ENCODE measurements at places on chromosomes 4 and X.

DNA sequence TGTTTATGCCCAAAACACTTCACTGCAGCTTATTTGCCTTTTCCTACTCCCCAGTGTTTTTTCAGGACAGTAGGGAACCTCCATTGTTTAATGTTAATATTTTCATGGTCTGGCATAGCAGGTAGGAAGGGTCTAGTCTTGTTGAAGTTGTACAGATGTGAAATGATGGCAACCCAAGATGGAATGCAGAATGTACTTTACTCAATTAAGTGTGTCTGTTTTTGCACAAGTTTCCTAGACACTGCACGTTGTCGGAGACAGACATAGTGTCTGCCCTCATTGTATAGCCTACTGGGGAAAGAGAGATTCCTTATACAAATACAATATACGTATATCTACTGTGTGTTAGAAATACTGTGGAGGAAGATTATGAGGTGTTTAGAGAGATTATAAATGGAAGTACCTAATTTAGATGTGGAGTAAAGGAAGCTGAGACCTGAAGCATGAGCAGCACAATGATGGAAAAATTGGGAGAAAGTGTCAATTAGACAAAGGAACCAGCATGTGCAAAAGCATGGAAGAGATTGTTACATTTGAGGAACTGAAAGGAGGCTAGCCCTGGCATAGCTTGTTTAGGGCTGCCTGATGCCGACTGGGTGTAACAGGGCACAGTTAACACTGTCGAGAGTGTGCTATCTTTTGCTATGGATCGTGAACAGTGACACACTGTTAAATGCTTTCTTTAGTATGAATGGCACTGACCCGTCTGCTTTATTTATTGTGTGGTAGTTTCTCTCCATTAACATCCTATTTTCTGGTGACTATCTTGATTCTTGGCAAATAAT, 18.4 kb downstream of the CPEB2 start:
- no peak for DNase-seq

- DNase-seq, result no peak
Measured at GRCh38 chr4:187075514-187075913, 351.9 kb upstream of the FAT1 start.

- no peak for DNase-seq
Measured at GRCh38 chr4:85784947-85785346, 310.0 kb downstream of the ARHGAP24 start.

DNA sequence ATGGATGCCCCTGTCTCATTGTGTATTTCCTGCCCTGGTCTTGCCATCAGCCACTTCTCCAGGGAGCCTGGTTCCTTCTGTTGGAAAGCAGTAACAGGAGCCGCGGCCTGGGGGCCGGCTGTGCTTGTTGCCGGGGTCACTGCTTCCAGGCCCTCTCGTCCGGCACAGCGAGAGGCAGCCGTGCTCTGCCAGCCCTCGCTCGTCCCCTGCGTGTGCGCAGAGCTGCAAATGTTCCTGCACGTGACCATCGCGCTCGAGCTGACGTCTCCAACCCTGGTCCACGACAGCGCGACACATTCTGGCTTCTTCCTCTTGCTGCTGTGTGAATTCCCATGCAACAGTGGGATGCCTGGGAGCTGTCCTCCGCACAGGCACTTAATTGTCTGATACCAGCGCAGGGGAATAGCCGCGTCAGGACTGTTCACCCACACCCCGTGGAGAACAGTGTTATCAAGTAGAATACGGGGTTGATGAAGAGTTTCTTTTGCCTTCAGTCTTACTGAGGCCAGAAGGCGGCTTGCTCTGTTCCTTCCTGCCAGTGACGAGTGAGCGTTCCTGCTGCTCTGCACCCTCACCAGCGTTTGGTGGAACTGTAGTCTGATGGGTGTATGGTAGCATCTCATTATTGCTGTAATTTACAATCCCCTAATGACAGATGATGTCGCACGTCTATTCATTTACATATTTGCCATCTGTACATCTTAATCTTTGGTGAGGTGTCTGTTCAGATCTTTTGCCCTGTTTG, 12.3 kb downstream of the PDE6B start:
- DNase-seq, result no peak

GRCh38 chrX:105063743-105064142, 156.8 kb downstream of the TEX13A start:
- DNase-seq, result no peak

DNA sequence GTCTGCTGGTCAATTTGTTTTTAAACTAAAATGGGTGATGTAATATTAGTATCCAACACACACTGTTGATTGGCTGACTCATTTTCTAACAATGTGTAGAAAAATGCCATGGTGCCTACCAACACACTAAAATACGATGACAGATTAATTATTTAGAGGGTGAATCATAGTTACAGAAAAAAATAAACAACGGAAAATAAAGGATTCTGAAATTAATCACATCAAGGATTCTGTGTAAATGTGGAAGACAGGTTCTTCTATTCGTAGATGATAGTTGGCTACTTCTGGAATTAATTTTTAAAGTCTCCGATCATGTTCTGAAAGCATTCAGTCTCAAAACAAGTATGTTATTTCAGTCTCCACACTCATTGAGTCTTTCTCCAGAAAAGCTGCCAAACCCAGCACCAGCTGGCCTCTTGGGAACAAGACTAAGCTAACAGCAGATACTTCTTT, 8.2 kb upstream of the IQCM start:
- DNase-seq, result no peak

GRCh38 chr4:132827522-132827921, 321.6 kb upstream of the PCDH10 start:
- DNase-seq, result no peak

DNA sequence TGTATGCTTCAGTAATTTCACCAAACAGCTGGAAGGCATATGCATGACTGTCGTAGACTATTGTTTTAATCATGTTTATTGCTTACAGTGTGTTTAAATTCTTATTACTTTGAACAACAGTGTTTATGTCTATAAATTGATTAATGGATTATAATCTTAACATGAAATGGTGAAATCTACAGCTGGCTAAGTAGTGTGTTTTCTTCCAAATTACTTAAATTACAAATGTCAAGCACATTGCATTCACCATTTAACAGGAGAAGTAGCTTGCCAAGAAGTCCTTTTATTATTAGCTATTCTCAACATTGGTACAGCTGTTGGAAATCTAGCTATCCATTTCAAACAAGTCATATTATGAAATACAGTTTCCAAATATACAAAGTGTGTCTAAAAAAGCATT, 849.3 kb upstream of the PCDH10 start:
- DNase-seq, result no peak

GRCh38 chrX:132022198-132022966, 720 bp upstream of the STK26 start:
- DNase-seq, result no peak

- DNase-seq, result no peak
Measured at GRCh38 chr4:153481478-153481877, 15.3 kb downstream of the TMEM131L start.

- DNase-seq, result no peak
Measured at GRCh38 chr4:182185491-182185890, 57.7 kb upstream of the TENM3 start.

- no peak for DNase-seq
Measured at GRCh38 chr4:36758312-36759178, 477.1 kb downstream of the DTHD1 start.

- DNase-seq, result no peak
Measured at GRCh38 chrX:78650906-78651437, 8.2 kb downstream of the RTL3 start.

DNA sequence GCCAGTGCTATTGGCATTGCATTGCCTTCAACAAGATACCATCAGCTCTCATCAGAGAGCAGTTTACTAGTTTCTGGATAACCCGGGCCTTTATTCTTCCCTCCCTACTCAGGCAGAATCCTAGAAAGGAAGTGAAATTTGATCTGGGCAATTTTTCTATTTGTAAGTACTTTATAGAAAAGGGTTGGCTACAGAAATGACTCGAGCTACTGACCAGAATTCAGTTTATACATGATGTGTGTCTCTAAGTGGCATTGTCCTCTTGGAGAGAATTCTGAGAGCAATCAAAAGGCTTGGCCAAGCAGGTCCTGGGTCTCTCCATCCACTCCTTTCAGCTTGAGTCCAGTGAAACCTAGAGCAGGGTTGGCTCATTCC, 192.7 kb upstream of the LEF1 start:
- DNase-seq, result no peak

DNA sequence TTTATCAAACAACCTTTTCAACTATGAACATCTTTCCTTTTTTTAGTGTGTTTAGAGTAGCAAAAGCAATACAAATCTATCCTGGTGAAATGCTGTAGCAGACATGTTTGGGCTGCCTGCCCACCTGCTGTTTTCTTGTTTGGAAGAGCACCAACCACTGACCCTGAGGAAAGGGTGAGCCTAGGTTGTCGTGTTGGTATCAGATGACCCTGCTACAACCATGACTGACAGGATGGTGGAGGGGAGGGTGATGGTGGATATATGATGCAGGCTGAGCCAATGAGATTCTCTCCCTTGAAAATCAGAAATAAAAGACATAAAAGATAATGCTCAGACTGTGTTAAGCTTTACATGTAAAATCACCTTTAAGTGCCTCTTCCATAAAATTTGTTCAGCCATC, 201.2 kb downstream of the NPNT start:
- DNase-seq, result no peak

DNA sequence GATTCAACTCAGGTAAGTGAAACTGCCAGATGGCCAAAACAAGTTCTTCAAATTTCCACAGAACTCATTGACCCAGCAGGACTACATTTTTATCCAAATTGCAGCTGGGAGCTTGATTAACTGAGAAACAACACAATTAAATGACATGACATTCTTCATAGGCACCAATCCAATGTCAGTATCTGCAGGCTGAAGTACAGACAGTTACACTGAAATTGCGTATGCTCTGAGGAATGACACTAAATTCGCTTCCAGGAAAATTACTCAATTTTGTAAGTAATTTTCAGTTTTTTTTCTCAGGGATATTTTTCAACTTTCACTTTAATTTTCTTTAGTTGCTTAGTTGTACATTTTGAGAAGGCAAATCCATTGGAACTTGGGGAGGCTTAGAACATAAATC, 4.5 kb downstream of the C1GALT1C1 start:
- no peak for DNase-seq

DNA sequence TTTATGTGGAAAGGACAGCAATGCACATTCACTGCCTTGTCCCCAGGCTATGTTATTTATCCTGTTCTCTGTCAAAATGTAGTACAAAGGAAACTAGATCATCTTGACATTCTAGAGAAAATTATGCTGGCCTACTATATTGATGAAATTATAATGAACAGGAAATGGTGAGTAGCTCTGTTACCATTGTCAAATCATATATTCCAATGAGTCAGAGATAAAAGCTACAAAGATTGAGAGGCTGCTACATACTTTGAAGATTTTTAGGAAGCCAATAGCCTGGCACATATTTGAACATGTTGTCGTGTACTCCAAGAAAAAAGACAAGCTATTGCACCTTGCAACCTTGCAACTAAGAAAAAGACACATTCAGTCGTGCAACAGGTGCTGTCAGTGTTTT, 52.7 kb upstream of the TET2 start:
- no peak for DNase-seq

DNA sequence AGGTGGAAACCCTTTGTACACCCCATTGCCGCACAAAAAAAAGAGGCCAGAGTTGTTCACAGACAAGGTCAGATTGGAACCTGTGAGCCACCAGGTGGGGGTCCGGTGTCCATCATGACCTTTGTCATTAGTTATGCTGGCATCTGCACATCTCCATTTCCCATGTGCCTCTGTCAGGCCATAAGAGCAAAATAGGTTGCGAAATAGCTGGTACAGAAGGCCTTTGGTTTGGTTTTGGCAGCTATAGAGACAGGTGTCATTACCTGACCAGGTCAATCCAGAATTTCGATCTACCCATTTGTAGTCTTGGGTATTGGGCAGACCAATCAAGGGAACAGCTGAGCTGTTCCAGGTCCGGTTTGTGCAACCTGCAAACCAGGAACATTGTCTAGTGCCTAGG, 6.6 kb downstream of the ERVMER34-1 start:
- DNase-seq, result no peak

DNA sequence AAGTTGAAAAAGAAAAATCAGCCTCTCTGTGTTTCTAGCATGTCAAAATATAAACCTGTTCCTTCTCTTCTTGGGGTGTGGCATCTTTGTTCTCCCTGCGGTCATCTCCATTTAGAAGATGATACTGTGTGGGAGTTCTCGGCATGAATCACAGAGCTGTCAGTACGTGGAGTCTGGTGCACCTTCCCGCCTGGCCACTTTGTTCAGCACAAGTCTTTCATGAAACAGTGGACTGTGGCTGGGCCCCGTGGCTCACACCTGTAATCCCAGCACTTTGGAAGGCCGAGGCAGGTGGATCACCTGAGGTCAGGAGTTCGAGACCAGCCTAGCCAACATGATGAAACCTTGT, 166.5 kb downstream of the MAML3 start:
- DNase-seq, result no peak

- DNase-seq, result no peak
Measured at GRCh38 chr4:55763996-55764395, 55.6 kb upstream of the EXOC1L start.

DNA sequence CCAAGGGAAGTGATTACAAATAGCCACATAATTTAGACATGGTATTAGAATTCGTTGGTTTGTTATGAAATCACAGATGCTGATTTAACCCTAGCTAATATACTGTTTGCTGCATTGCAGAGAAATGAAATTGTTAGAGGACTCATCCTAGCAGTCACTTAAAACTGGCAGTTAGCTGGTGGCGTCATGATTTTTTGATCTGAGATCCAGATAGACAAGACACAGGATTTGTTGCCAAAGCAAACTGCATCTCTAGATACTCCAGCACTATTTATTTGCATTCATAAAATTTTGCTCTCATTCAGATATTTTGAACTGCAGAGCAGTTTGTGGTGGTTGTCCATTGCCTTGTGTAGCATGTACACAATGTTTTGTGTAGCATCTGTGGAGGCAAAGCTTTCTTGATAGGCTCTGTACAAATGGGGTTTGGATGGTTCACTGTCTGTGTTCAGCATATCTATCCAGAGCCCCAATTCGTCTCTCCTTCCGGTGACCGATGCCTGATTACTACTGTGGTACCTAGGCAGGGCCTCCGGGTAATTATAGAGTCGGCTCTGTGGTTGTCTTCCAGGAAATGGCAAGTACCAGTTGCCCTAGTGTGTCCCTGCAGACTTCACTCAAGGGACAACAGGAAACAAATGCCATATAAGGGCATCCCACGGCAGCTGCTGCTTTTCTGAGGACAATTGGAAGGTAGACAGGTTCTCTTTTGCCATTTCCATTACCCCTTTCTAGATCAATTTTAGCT, 30.1 kb upstream of the SPARCL1 start:
- peak; percentile 3 for DNase-seq

DNA sequence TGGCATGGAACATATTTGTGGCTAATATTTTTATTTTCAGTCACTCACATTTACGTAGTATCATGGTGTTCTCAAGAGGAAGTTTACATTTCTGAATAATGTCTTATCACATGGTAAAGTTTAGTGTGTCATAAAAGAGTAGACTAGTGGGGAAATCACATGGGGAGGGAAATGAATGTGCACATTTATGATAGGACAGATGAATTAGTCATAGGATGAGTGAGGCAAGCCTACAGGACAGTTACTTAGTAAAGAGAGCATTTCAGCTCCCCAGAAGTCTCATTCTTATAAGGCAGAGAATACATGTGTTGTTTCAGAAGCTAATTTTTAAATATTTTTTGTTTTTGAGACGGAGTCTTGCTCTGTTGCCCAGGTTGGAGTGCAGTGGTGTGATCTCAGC, 6.2 kb downstream of the GK start:
- no peak for DNase-seq

All from stimulated activated CD4-positive, alpha-beta T cell treated with anti-CD3 and anti-CD28 coated beads, Interleukin-4, amount 100 ng/mL, for 1 hour (primary cell).